ENCODE measurements at places on chromosomes 4 and X. TPM values are rescaled to one million over a fixed set of nuclear protein-coding genes. Genes with fewer than 3 reads are reported as not detected.

DNA sequence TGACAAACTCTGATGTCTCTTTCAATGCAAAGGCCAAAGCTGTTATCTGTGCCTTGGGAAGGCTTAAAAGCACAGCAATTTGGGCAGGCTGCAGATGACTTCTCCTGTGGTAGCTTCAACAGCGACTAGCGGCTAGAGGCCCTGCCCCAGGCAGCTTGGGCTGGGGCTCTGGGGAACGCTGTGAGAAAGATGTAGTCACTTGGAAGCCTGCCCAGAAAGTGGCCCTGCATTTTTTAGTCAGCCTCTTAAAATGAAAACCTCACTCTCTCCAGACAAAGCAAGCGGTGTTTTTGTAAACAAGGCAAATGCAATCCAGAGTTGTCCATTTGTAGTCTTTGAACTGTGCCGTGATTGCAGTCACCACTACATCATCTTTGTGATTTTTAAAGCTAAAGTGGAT is 27.5 kb downstream of the PCYT1B start:
- DNase-seq = peak; percentile 54
- H3K36me3 ChIP-seq = no peaks in the 10 kb centered on the region
- H3K27me3 ChIP-seq = no peaks in the 10 kb centered on the region
- H3K4me3 ChIP-seq = no peak overlapping the region
- H3K27ac ChIP-seq = no peak overlapping the region

DNA sequence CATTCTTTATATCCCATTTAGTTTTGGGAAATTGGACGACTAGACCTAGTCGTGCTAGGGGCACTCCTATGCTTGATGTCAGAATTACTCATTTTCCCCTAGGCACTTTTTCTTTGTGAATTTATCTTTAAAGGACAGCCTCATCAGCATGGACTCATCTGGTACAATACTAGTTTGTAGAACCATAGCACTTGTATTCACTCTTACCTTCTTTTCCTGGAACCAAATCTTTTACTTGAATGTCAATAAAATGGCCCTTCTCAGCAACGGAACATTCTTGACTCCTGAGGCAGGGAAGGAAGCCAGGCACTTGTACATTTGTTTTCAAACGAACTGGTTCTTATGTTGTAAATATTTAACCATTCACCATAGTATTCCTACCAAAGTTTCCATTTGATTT is 187.1 kb downstream of the SHROOM3 start:
- H3K4me1 ChIP-seq = peaks cover 13% of the 10 kb centered on the region
- peak overlapping the region; percentile 75 for H3K27ac ChIP-seq
- peak; percentile 65 for DNase-seq
- no peaks in the 10 kb centered on the region for H3K36me3 ChIP-seq
- H3K27me3 ChIP-seq = no peaks in the 10 kb centered on the region

The CXXC4 gene
- total RNA-seq = 4.2 TPM

The ITGB1BP2 gene
- 126 TPM for total RNA-seq

The ADGRL3 gene
- 11.7 TPM for total RNA-seq
